ENCODE measurements at places on chromosomes 11 and 22.

DNA sequence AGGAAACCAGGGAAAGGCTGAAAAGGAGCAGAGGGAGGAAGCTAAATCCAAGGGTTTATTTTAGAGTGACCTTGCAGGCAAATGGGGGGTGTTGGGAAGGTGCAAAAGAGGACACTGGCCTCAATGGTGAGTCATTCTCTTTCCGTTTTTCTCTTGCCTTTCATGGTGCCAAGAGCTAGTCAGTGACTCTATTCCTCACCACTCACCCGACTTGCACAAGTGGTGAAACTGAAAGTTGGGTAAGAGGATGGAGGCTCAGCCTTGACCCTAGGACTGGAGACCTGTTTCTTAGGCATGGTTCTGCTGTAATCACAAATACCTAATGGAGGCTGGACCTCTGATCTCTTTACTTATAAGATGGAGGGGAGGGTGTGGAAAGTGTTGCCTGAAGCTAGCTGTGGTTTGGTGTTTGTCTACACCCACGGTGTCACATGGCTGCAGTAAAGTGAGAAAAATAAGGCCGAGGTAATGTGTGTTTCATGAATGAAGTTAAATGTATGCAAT is 67.3 kb upstream of the CREB3L1 start:
- DNase-seq = no peak

DNA sequence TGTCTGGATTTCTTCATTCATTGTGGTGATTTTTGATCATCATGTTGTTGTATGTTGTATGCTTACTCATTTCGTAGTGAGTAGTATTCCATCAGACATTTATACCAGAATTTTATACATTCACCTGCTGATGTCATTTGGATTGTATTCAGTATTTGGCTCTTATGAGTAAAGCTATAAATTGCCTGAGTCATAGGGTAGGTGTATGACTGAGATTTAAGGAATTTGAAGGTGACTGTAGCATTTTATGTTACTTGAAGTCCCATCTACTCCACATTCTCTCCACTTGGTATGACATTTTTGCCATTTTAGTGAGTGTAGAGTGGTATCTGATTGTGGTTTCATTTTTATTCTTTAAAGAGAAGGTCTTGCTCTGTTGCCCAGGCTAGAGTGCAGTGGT is 548.2 kb downstream of the TBC1D22A start:
- no peak for DNase-seq

GRCh38 chr11:75450236-75450635 is 17.2 kb upstream of the KLHL35 start:
- no peak for DNase-seq

DNA sequence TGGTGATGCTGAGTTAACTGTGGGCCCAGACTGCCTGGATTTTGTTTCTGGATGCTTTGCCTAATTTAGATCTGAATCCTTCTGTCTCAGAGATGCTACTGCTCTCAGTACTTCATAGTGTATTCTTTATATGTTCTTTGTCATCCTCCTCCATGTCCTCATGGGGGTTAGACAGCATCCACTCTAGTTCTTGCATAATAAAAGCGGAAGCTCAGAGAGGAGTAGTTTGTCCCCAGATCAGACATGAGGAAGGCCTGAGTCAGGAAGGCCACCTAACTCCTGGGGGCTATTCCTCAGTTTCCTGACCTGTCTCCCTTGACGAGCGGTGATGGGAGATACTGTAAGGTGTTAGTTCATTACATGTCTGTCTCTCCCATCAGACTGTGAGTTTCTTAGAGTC is 90.2 kb downstream of the SCN3B start:
- DNase-seq = no peak

GRCh38 chr11:46279126-46280099 is 2.0 kb downstream of the CREB3L1 start:
- no peak for DNase-seq

DNA sequence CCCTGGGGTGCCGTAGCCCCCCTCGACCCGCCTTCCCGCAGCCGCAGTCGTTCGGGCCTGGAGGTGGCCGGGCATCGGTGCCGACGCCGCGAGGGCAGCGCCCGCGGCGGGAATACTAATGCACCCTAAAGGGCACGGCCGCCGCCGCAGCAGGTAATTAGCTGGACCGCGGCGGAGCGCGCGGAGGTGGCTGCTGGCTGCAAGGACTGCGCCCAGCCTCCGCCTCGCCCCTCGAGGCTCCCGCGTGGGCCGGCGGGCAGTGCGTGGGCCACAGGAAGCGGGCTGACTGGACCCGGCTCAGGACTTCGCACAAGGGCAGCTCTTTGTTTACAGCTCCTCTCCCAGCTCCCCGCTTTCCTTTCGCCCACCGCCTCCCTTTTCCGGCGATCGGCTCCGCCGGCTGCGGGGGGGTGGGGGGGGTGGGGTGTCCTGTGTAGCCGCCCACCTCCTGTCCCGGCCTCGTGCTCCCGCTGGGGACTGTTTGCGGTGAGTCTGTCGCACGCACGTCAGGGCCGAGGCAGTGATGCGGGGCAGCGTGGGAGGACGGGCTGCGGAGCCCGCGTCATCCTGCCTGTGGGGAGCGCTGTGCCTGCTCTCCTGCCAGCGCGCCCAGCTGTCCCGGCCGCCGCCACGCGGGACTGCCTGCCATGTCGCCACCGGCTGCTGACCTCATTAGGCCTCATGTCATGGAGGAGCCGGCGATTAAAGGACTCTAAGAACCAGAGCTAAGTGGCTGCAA is 53.2 kb downstream of the GRIK4 start:
- no peak for DNase-seq

DNA sequence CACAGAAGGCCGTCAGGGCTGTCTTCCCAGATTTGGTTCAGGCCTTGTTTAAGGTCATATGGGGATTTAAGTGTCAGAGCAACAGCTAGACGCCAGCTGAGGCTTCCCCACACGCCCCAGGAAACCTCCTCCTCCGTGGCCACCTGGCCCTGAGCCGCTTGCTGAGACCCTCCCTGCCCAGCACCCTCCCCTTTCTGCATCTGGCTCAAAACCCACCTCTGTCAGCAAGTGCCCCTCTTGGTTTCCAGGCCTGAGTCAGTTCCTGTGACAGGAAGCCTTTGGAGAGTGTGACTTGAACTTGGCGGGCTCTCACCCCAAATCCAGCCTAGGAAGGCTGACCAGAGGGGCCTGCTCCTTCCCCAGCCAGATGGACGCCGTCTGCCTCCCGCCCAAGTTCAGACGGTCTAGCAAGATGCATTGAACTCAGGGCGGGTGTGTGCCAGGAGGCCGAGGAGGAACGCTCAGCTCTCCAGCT is 561 bp downstream of the FXYD2 start:
- no peak for DNase-seq

DNA sequence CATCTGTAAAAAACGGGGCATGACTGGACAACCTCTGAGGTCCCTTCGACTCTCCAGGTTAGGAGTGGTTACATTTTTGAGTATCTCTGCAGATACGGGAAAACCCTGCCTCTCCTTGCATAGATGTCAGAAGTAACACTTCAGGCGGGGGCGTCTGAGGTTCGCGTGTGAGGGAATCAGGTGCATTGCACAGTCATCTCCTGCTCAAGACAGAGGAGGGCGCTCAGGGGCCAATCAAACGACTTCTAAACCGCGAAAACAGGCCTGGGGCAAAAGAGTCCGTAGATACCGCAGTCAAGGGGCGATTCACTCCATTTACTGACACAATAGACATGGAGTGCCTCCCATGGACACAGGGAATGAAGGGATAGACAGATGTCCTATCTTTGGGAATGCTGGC is 31.7 kb downstream of the KIRREL3 start:
- DNase-seq = no peak

DNA sequence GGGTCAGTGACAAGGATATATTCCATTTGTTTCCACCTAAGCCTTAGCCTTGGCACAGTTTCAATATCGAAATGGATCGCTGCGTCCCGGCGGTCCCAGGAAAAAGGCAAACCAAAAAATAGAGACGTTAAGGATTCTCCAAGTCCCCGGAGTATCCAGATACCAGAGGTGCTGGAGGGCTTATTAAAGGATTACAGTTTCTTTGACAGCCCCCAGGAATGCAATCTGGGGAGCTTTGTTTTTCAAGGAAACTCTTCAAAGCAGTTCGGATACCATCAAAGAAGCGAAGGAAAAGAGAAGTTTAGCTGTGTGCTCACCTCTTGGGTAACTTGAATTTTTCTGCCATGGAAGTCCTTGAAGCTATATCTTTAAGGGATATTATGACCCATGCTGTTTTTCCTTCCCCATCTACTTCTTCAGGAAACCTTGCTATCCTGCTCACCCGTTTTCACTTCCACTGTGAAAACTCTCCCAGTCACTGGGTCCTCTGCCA is 600 bp upstream of the GPR83 start:
- DNase-seq = no peak

DNA sequence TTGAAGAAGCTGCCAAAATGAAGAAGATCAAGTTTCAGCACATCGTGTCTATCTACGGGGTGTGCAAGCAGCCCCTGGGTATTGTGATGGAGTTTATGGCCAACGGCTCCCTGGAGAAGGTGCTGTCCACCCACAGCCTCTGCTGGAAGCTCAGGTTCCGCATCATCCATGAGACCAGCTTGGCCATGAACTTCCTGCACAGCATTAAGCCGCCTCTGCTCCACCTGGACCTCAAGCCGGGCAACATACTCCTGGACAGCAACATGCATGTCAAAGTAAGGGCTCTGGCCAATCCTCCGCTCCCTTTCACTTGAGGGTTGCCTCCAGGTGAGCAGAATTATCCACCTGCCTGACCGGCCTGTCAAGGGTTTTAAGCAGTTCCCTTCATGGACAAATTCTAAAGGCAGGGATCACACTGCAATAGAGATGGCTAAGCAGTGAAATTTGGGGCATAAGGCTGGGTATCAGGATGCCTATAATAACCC is 6.0 kb downstream of the ANKK1 start:
- DNase-seq = no peak

DNA sequence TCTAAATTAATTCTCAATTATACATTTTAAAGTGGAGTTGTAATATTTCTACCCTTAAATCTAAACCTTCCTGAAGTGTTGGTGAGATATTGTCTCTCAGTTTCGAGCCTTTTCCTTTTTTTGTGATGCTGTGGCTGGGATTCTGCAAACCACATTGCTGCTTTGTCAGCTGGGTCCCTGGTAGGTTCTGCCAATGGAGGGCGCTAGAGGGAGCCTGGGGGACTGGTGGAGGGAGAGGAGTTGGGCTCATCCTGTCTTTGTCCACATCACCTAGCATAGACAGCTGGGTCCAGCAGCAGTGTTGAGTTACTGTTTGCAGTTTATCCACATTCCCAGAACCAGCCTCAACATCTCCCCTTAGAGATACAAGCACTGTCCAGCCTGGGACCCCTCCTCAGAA is 41.0 kb downstream of the TRAF6 start:
- DNase-seq = no peak

GRCh38 chr11:30919389-30920152 is 333.4 kb upstream of the MPPED2 start:
- no peak for DNase-seq

DNA sequence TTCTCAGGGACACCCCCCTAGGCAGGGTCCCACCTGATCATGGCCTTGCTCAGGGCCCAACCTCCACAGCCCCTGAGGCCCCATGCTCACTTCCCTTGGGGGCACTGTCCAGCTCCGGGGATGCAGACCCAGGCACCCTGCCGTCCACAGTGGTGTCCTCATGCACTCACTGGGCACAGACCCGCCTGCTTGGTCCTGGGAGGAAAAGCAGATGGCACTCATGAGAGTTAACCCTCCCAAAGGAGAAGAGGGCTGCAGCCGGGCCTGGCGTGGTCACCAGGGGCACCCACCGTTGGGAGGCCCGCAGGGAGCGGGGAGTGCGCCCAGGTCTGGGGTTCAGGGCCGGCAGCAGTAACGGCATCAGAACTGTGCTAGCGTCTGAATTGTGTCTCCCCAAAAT is 1270.9 kb downstream of the BRD1 start:
- DNase-seq = no peak

- no peak for DNase-seq
Observed at GRCh38 chr11:35541621-35542375, 16.4 kb upstream of the PAMR1 start.

- no peak for DNase-seq
Observed at GRCh38 chr22:50056214-50056972, 1.7 kb downstream of the TTLL8 start.

DNA sequence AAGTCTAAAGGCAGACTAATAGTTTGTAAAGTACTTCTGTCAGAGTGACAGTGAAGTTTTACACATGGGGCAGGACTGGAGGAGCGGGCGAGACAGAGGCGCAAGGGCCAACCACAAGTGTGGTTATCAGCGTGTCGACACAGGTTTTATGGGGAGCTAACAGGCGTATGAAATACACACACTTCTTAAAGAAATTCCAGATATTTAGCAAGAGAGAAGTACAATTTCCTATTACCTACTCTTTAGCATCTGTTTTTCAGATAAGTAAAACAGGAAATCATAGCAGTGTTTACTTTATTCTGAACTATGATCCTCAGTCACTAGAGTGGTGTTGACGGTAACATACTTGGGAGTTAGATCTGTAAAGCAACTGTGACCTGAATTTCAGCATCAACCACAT is 22.5 kb downstream of the VSIG10L2 start:
- no peak for DNase-seq

- DNase-seq = no peak
Observed at GRCh38 chr11:88353386-88353785, 15.8 kb upstream of the CTSC start.

DNA sequence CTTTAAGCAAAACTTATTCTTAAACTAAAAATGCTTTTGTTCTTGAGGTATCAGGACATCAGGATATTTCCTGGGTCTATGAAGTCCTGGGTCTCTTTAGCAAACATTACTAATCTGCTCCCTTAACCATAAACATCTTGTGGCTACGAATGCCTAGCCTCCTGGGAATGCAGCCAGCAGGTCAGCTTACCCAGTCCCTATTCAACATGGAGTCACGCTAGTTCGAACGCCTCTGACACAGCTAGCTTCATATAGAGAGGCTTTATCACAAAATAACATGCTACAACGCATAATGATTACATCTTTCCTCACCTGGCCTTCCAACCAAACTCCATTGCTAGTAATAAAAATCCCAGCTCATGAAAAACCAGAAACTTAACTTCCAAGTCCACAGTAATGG is 17.5 kb upstream of the FIBIN start:
- DNase-seq = no peak

All from stimulated activated CD4-positive, alpha-beta T cell treated with anti-CD3 and anti-CD28 coated beads, TNF-alpha, amount 100 ng/mL, for 24 hours (primary cell).